ENCODE measurements at places on chromosomes 3 and 15.
A peak's percentile ranks its signal among the peaks of the same experiment; 100 is the strongest.

- DNase-seq, result no peak
These were observed 64.0 kb downstream of the CHST2 start for GRCh38 chr3:143183665-143183964.

DNA sequence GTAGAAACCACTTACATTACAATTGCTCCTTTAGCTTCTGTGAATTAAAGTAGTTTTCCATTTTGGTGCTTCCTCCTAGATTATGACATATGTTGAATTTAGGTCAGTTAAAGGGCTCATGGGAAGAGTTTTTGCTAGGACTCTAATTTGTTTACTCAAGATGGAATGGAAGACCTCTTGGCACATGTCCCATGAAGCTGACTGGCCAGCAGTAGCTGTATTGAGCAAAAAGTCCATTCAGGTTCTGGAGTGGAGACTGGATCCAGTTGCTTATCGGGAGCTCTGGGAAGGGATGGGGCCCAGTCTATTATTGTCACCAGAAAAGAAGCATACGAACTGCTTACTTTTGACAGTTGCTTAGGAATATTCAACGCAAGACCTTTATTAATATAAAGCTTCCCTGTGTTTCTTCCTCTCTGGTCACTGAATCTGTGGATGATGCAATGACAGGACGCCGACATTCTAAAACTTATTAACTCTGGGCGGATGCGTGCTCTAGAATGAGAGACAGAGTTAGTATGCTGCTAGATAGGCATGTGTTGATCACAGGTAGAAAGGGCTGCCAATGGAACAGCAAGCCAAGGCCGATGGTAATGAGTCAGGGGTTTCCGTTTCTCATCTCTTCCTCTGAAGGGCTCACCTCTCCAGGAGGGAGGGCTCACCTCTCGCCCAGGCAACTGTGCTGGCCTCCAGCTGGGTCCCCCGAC, 155.8 kb downstream of the NR1D2 start:
- DNase-seq, result no peak

- DNase-seq, result no peak
These were observed 55.9 kb downstream of the PGPEP1L start for GRCh38 chr15:98951493-98952320.

DNA sequence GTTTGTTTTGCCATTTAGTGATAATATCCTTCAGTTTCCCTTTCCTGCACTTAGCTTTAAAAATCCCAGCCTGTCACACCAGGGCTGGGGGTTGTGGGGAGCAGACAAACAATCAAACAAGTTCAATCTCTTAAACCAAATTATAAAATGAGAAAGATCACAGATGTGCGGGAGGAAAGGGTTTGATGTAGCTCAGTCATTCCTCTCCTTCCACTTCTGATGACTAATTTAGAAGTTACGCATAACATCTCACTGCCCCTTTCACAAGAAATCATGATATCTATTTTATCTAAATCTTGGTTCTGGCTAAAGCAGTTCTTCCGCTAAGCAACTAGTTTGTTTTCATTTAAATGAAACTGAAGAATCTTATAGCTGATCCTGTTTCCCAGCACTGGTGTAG, 34.1 kb upstream of the ATG7 start:
- no peak for DNase-seq

GRCh38 chr3:66597308-66597863, 96.6 kb upstream of the LRIG1 start:
- no peak for DNase-seq

DNA sequence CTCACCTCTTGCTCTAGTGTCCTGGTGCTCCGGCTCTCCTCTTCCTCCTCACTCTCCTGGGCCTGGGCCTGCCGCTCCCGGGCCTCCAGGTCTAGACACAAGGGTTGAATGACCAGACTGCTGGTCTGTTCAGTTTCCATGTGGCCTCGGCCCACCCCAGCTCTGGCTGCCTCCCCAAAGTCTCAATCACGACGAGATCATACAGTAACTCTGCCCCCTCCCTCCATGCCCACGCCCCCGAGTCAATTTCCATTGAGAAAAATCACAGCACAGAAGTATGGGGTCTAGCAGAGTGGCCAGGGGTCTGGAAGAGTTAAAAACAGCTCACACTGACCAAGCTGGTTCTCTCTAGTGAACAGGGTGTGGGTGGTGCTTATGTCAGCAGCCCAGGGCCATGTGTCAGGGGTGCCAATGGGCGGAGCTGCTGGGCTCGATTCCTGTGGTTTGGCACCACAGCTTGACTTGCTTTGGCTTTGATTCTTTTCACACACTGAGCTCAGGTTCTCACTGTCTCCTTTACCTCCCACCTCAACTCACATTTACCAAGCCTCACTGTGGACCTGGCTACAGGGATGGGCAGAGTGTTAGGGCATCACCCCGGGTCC, 6.9 kb downstream of the C15orf62 start:
- DNase-seq, result no peak

DNA sequence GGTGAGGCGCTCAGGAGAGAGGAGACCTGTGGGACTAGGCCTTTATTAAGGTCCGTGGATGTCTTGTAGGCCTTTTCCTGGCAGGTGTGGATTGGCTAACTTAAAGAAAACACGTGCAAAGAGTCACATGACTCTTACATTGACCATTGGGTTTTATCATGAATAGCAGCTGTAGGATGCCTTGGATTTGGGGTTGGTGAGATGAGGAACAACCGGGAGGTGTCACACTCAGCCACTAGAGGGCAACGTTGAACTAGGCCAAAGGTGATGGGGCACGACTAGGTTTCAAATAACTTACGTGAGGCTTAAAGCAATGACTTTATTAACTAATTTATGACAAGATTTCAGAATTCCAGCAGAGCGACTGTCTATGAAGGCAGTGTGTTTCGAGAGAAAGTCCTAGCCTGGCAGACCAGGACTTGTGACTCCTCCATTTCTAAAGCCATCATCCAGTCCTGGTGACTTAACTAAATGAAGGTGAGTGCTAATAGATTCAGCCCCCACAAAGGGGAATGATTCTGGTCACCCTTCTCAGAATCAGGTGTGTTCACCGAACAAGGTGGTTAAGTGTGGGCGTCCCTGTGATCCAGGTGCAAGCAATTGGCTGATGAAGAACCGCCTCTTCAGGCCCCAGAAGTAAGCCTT, 345.6 kb downstream of the MCTP2 start:
- peak; percentile 35 for DNase-seq

- DNase-seq, result no peak
These were observed 44.6 kb downstream of the RFX7 start for GRCh38 chr15:56199038-56199437.

DNA sequence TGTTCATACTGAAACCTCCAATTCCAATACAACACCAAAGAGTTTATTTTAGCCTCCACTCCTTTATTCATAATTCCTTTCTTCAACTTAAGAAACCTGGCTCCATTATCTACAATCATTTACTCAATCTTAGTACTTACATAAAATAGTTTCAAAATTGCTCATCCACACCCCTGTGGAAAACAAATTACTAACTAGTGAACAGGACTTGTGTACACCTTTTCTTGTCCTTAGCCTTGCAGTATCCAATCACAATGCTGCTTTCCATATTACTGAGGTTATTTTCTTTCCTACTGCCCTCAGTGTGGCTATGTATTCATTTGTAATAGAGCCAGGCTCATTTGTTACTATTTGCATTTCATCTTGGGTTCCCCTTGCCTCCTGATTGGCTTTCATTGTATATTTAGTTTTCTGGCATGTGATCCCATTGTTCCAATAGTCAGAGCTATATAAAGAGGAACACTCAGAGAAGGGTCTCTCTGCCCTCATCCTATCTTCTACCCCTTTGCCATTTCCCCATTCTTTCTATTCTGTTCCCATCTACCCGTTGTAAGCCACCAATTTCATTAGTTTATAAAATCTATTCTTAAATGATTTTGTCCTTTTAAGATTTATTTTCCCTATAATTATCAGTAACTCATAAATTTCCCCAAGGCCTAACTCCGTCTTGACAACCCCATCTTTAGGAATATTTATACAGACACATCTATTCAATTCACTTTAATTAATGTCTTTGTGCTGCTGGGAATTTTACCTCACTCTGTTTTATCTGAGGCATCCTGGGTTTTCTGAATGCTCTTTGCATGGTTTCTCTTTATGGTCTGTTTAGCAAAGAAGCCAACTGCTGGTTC, 67.9 kb upstream of the RBP1 start:
- DNase-seq, result no peak

Data from activated T-helper 2 cell treated with anti-CD3 and anti-CD28 coated beads, Interferon-gamma antibody, Interleukin-2, Interleukin-4, amounts not matched to agents 10 μg/mL and 5 μg/mL and 100 μg/mL, durations not matched to agents 14 hours and 24 hours and 36 hours (primary cell).